Spinal cord (tissue), 10 donors: ENCODE measurements at places on chromosomes 1 and 21. TPM values are rescaled to one million over a fixed set of nuclear protein-coding genes. Genes with fewer than 3 reads are reported as not detected.
A peak's percentile ranks its signal among the peaks of the same experiment; 100 is the strongest.

DNA sequence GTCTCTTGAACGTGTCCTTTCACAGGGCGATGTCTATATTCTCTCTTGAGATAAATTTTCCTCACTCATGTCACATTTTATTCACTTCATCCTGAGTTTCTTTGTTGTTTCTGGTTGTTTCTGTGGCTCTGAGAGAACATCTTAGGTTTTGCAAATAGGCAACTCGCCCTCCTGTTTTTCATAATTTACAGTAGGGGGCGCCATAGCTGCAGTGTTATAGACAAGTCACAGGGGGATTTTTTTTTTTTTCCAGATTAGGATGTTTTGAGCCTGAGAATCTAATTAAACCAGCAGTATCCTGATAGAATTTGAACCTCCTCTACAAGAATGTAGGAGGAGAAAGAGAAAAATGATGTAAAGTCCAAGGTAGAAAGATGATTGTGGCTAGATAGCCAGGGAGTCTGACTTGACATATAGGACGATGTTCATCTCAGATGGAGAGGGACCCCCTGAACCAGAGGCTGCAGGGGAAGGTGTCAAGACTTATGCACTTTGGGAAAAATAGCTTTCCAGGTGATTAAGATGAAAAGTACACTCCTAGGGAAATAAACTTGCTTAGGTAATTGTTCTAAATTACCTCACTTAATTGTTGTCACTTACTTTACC, 76.3 kb downstream of the ZP4 start:
- no peaks in the 10 kb centered on the region for H3K36me3 ChIP-seq
- H3K4me1 ChIP-seq: no peaks in the 10 kb centered on the region
- H3K27me3 ChIP-seq: no peaks in the 10 kb centered on the region
- no peak overlapping the region for H3K4me3 ChIP-seq
- no peak for DNase-seq

DNA sequence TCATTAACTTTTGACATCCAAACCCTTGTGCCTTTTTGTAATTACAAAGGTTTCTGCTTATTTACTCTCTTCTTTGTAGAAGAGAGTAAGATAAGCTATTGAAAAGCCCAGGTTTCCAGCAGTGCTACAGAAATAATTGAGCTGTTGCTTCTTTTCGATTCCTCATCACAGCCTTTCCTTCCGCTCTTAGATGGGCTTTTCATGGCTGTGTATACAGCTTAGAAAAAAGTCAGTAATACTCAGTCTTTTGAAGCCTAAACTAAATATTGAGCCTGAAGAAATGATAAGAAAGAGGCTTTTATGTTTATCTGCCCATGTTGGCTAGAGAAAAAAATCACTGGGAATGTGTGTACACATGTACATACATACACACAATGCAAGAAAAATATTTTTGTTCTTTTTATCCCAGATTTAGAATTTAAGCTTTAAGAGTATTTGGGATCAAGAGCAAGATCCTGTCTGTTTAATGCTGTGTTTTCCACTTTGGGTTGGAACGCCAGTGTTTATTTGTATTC, 172.4 kb downstream of the VPS13D start:
- peaks cover 10% of the 10 kb centered on the region for H3K36me3 ChIP-seq
- H3K4me1 ChIP-seq: peaks cover 16% of the 10 kb centered on the region
- no peak overlapping the region for H3K4me3 ChIP-seq
- no peaks in the 10 kb centered on the region for H3K27me3 ChIP-seq
- H3K27ac ChIP-seq: peak overlapping the region; percentile 42

- H3K27ac ChIP-seq: no peak overlapping the region
- no peak overlapping the region for H3K4me3 ChIP-seq
- no peaks in the 10 kb centered on the region for H3K27me3 ChIP-seq
- no peaks in the 10 kb centered on the region for H3K36me3 ChIP-seq
- peaks cover 12% of the 10 kb centered on the region for H3K4me1 ChIP-seq
Observed at GRCh38 chr1:14876747-14877146, 276.8 kb upstream of the TMEM51 start.

- H3K27ac ChIP-seq: no peak overlapping the region
- H3K4me3 ChIP-seq: no peak overlapping the region
- no peaks in the 10 kb centered on the region for H3K36me3 ChIP-seq
- no peaks in the 10 kb centered on the region for H3K4me1 ChIP-seq
Observed at GRCh38 chr1:241411056-241411775, 54.2 kb upstream of the RGS7 start.

DNA sequence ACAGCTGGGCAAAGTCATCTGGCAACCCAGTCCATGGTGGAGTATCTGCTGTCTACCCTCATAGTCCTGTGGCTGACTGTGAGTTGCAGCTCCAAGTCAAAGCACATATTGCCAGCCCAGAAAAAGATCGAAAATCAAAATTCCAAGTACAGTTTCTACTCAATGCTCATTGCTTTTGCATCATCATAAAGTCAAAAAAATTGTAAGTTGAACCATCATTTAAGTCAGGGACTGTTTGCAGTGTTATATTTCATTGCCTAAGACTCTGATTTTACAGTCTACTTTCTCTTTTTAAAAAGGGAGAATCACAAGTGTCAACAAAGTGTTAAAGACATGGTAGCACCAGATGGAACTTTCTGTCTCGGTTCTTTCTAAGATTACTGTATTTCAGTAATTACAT, 22.7 kb upstream of the MAN1C1 start:
- no peak overlapping the region for H3K4me3 ChIP-seq
- H3K36me3 ChIP-seq: no peaks in the 10 kb centered on the region
- no peaks in the 10 kb centered on the region for H3K27me3 ChIP-seq
- no peak overlapping the region for H3K27ac ChIP-seq
- no peak for DNase-seq

SH3GLB1 gene
- total RNA-seq: 57.7 TPM

SELP gene
- 1.1 TPM for total RNA-seq

NSUN4 gene
- 14.3 TPM for total RNA-seq

GRCh38 chr1:92476071-92476631, 10.6 kb downstream of the GFI1 start:
- no peak overlapping the region for H3K4me3 ChIP-seq
- no peak for DNase-seq
- no peaks in the 10 kb centered on the region for H3K36me3 ChIP-seq

PER3 gene
- total RNA-seq: 17.8 TPM

- no peak for DNase-seq
- H3K27me3 ChIP-seq: peaks cover 5% of the 10 kb centered on the region
- H3K4me1 ChIP-seq: peaks cover 50% of the 10 kb centered on the region
- peak overlapping the region; percentile 84 for H3K27ac ChIP-seq
- peaks cover 6% of the 10 kb centered on the region for H3K36me3 ChIP-seq
Observed at GRCh38 chr1:201647722-201648065, 108.8 kb downstream of the NAV1 start.

SPRR2F gene
- total RNA-seq: not detected

PRAMEF12 gene
- not detected for total RNA-seq

- no peaks in the 10 kb centered on the region for H3K36me3 ChIP-seq
- no peak overlapping the region for H3K4me3 ChIP-seq
- no peaks in the 10 kb centered on the region for H3K27me3 ChIP-seq
- peaks cover 22% of the 10 kb centered on the region for H3K4me1 ChIP-seq
Observed at GRCh38 chr21:31397939-31398338, 53.9 kb upstream of the TIAM1 start.

SH3BGRL3 gene
- total RNA-seq: 44.7 TPM

DNA sequence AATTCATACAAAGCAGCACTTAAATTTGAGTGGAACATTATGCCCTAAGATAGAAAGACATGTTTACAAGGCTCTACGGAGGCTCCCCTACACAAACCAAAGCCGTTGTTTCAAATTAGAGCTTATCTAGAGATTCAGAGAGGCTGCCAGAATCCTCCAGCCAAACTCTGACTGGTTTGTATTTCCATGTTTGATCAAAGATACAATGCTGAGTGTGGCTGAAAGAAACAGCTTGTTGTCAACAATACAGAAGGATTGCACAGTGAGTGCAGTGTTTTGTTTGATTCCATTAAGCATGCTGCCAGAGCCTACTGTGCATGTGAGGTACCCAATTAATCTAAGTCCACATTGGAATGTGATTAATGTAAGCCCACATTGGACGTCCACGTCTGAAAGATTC, 402.7 kb downstream of the DISC1 start:
- H3K27ac ChIP-seq: no peak overlapping the region
- H3K4me1 ChIP-seq: no peaks in the 10 kb centered on the region
- peak; percentile 68 for DNase-seq
- H3K4me3 ChIP-seq: no peak overlapping the region
- H3K36me3 ChIP-seq: no peaks in the 10 kb centered on the region

DNA sequence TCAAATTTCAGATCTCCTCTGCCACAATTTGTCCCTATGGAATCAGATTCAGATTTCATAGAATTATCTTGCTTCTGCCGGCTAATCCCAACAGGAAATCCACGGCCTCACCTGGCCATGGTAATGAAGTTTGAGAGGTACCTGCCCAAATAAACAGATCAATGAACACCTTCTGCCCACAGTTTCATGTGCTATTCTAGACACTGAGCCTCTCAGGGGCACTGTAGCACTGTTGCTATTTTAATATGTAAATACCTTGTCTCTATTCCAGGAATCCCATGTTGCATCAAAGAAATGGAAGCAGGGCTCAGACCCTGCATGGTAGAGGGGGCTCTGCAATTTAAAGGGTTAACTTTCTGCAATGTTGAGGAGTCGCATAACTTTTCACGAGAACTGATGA, 593.1 kb downstream of the PTBP2 start:
- no peak for DNase-seq
- H3K36me3 ChIP-seq: no peaks in the 10 kb centered on the region
- no peaks in the 10 kb centered on the region for H3K27me3 ChIP-seq
- no peaks in the 10 kb centered on the region for H3K4me1 ChIP-seq
- no peak overlapping the region for H3K27ac ChIP-seq

DNA sequence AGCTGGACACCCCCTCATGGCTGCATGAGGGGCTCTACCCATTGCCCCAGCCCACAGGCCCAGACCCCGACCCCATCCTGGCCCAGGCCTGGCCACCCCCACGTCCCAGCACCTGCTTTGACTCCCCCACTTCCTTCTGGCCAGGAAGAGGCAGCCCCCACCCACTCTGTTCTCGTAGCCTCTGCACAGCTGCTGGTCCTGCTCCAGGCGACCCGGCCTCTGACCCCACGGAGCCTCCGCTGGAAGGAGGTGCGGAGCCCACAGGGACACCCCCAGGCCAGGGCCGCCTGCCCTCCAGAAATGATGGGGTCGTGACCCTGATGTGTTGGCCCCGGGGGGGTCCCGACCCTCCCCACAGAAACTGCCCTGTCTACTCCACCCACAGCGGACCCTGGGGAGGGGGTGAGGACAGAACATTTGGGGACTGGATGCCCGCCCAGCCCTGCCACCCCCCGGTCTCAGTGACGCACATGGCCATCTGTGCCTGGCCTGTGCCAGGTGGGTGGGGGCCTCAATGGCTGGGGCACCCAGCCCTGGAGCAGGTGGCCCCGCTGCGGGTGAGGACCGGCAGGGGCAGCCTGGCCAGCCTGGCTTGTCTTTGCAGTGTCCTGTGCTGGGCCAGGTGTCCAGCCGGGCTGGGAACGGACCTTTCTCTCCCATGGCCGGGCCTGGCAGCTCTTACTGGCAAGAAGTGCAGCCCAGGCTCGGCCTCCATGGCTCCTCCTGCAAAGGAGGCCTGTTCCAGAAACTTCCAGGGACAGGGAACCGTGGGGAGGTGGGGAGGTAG, 78.6 kb downstream of the MORN1 start:
- H3K27me3 ChIP-seq: no peaks in the 10 kb centered on the region
- H3K4me1 ChIP-seq: peaks cover 70% of the 10 kb centered on the region
- DNase-seq: peak; percentile 59

GRCh38 chr1:231636157-231636556, 9.6 kb downstream of the DISC1 start:
- H3K27me3 ChIP-seq: no peaks in the 10 kb centered on the region
- H3K27ac ChIP-seq: no peak overlapping the region
- no peak overlapping the region for H3K4me3 ChIP-seq
- no peak for DNase-seq

DNA sequence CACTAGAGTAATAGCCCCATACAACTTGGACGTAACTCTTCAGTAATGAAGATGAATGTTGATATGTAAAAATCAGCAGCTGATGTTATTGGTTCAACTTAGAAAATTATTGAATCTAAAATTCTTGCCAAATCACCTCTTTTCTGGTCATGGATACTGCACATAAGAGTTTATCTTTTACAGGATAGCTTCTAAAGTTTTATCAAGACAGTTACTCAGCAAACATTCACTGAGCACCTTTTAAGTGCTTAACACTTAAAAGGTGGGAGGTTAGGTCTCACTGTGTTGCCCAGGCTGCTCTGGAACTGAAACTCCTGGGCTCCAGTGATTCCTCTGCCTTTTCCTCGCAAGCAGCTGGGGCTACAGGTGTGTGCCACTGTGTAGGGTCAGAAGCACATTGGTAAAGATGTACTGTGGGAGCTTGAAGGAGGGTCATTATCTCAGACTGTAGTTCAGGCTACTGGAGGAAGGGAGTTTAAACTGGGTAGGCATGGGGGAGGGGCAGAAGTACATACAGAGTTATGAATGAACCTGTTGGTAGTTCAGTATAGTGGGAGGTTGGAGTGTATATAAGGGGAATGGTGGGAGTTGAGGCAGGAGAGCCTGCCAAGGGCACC, 2.0 kb downstream of the MPZL1 start:
- H3K4me1 ChIP-seq: peaks cover 8% of the 10 kb centered on the region
- DNase-seq: no peak

DNA sequence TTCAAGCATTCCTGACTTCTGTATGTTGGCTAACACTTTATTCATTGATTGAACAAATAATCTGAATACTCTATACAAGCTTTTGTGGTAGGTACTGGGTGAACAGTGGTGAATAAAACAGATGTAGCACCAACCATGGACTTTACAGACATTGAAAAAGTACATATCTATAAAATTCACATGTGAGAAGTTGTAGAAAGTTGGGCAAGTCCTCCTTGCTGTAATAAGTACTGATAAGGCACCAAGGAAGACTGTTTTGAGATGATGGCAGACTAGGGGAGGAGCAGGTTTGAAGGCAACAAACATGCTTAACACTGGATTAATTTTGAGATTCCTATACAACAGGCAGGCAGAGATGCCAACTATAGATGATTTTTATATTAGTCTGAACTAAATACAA, 42.4 kb downstream of the RNF2 start:
- H3K27ac ChIP-seq: no peak overlapping the region
- no peak for DNase-seq
- H3K27me3 ChIP-seq: no peaks in the 10 kb centered on the region
- no peaks in the 10 kb centered on the region for H3K4me1 ChIP-seq
- H3K36me3 ChIP-seq: peaks cover 17% of the 10 kb centered on the region

DNA sequence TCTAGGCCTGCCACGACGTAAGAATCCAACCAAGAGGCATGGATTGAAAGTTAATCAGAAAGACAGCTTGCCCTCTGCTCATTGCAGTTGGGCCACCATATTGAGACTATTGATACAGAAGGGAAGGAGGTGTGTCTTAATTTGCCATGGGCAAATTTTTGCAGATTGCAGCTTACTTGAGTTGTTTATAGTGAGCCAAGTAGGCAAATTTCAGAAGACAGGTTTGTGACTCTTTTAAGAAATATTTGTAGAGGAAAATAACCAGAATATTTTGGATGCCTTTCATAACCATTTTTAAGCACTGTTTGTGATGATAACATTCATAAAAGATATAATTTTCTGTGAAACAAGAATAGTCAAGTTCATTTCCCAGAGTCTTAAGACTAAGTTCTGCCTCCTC, 74.1 kb downstream of the PRDM2 start:
- no peaks in the 10 kb centered on the region for H3K4me1 ChIP-seq
- H3K4me3 ChIP-seq: no peak overlapping the region
- no peak for DNase-seq
- peaks cover 37% of the 10 kb centered on the region for H3K36me3 ChIP-seq
- H3K27me3 ChIP-seq: no peaks in the 10 kb centered on the region

FCRL3 gene
- total RNA-seq: under 0.01 TPM

GRCh38 chr1:202835548-202836072, 24.9 kb downstream of the PCAT6 start:
- H3K36me3 ChIP-seq: no peaks in the 10 kb centered on the region
- H3K27me3 ChIP-seq: no peaks in the 10 kb centered on the region
- no peaks in the 10 kb centered on the region for H3K4me1 ChIP-seq
- H3K27ac ChIP-seq: no peak overlapping the region
- no peak overlapping the region for H3K4me3 ChIP-seq
- DNase-seq: no peak
